ENCODE measurements at places on chromosomes 1 and 21. TPM values are rescaled to one million over a fixed set of nuclear protein-coding genes. Genes with fewer than 3 reads are reported as not detected.

The NLRP3 gene
- 4.1 TPM for total RNA-seq

The GPR25 gene
- total RNA-seq, result not detected

The TMEM81 gene
- 3.1 TPM for total RNA-seq

The TMEM200B gene
- total RNA-seq, result 1.0 TPM

The TSPAN1 gene
- 0.23 TPM for total RNA-seq

The CYP4Z1 gene
- not detected for total RNA-seq

The DNAH14 gene
- 0.29 TPM for total RNA-seq

The FAM78B gene
- total RNA-seq, result 0.46 TPM

The FCGR3A gene
- 0.61 TPM for total RNA-seq

The DNASE2B gene
- total RNA-seq, result not detected

The APOBEC4 gene
- total RNA-seq, result not detected

The WNT3A gene
- not detected for total RNA-seq

The LCA5L gene
- 0.16 TPM for total RNA-seq

The ORC1 gene
- total RNA-seq, result 46.2 TPM

The SMPDL3B gene
- 0.43 TPM for total RNA-seq

The TXNIP gene
- 68.9 TPM for total RNA-seq

The RUNX3 gene
- 258 TPM for total RNA-seq

The MRAP gene
- total RNA-seq, result not detected

The CDC7 gene
- total RNA-seq, result 11.1 TPM

The LCE6A gene
- not detected for total RNA-seq

The FCRL4 gene
- not detected for total RNA-seq

The FCRL3 gene
- total RNA-seq, result 0.81 TPM

The AMY1C gene
- total RNA-seq, result not detected

The CFHR4 gene
- total RNA-seq, result not detected

The DAB1 gene
- not detected for total RNA-seq

The BMP8A gene
- total RNA-seq, result 0.27 TPM

The FH gene
- 78.3 TPM for total RNA-seq

The LAMC2 gene
- 0.03 TPM for total RNA-seq

The KRTAP12-2 gene
- not detected for total RNA-seq

The FBLIM1 gene
- total RNA-seq, result 0.16 TPM

The GBP5 gene
- total RNA-seq, result 177 TPM

The SHE gene
- 0.03 TPM for total RNA-seq

The PTPRC gene
- 181 TPM for total RNA-seq

The S100A7A gene
- total RNA-seq, result not detected

The ADCY10 gene
- total RNA-seq, result not detected

The MYOG gene
- total RNA-seq, result not detected

The DSCAM gene
- total RNA-seq, result not detected

Measured in activated T-cell treated with anti-CD3 and anti-CD28 coated beads, Interleukin-2, amount 50 U/mL, for 4 hours (primary cell).